Lower lobe of right lung (tissue), 2 donors: ENCODE measurements at places on chromosomes 2 and 18. TPM values are rescaled to one million over a fixed set of nuclear protein-coding genes. Genes with fewer than 3 reads are reported as not detected.
A peak's percentile ranks its signal among the peaks of the same experiment; 100 is the strongest.

GRCh38 chr2:233449921-233450863 is 95.9 kb downstream of the DGKD start:
- DNase-seq: peak; percentile 37
- no peaks in the 10 kb centered on the region for H3K4me1 ChIP-seq
- H3K36me3 ChIP-seq: peaks cover 100% of the 10 kb centered on the region
- no peak overlapping the region for H3K4me3 ChIP-seq
- H3K27ac ChIP-seq: no peak overlapping the region

Gene SLC4A3
- 1.0 TPM for total RNA-seq

Gene CCDC121
- total RNA-seq: 5.9 TPM

DNA sequence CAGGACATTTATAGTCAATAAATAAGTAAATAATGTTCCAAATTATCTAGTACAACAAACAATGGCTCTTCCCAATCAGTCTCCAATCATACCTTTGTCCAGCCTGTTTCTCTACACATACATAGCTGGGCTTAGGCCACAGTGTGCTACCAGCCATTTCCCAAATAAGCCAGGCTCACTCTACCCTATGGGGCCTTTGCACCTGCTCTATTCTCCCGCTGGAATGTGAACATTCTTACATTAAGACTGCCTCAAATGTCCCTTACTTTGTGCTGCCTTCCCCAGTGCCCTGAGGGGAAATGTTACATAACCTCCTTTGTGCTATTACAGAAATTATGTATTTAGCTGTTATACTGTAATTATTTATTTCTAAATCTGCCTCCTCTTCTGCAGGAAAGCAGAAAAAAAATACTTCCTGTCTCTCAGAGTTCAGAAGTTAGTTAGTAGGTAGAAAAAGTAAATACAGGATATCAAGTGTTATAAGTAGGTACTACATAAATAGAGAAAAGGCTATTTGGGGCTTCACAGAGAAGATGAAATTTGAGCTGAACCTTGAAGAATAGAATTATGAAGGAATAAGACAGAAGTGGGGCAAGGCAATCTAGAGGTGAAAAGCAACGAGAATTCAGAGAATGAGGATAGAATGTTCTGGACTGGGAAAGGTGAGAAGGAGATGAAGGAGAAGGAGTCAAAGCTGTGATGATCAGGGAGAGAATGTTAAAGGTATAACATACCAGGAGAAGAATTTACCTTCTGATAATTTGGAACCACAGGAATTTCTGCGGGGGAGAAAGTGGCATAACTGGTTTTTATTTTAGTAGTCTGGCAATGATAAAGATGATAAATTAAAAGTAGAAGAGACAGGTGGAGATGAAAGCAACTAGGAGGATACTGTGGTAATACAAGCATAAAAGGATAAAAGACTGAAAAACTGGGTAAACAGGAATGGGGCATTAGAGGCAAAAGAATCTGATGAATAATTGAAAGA is 37.0 kb downstream of the ROCK1 start:
- peaks cover 54% of the 10 kb centered on the region for H3K4me1 ChIP-seq
- no peaks in the 10 kb centered on the region for H3K36me3 ChIP-seq
- H3K4me3 ChIP-seq: no peak overlapping the region
- no peak for DNase-seq
- H3K27ac ChIP-seq: no peak overlapping the region

DNA sequence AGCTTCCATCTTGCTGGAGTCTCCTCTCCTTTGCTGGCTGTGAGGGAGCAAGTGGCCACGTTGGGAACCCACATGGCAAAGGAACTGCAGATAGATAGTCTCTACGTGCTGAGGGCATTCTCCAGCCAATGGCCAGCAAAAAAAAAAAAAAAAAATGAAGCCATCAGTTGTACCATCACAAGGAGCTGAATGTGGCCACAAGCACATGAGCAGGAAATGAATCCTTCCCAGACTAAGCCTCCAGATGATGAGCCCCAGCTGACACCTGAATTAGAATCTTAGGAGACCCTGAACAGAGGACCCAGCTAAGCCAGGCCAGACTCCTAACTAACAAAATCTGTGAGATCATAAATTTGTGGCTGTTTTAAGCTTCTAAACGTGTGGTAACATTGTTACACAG is 57.9 kb downstream of the SPIRE1 start:
- DNase-seq: no peak
- no peak overlapping the region for H3K27ac ChIP-seq
- no peaks in the 10 kb centered on the region for H3K27me3 ChIP-seq
- no peaks in the 10 kb centered on the region for H3K36me3 ChIP-seq

DNA sequence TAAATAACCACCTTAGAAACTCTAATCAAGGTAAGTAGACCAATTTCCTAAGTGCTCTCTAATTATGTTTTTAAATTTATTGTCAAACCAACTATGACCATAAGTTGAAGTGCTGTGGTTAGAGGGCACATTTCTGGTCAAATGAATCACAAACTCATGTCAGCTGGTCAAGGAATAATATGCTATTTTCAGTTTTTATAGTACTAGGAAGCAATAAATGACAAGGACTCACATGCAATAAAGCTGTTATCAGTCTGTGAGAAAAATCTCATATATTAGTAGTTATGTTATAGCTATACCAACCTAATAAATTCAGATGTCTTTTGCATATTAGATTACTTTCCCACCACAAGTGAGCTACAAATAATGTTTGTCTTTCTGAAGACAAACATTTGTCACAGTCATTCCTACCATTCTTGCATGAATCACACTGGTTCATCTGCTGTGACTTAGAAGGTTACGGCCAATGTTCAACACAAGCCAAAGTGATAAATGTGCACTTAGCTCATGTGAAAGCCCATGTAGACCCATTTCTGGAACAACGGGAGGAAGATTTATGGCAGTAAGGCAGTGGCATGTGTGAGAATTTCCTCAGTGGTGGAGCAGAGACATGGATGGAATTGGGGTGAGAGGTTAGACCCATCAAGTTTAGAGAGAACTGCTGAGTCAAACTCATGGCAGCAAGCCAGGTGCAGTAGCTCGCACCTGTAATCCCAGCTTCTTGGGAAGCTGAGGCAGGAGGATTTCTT is 27.4 kb upstream of the CCNYL1 start:
- H3K4me1 ChIP-seq: no peaks in the 10 kb centered on the region
- H3K36me3 ChIP-seq: no peaks in the 10 kb centered on the region
- DNase-seq: no peak
- no peaks in the 10 kb centered on the region for H3K27me3 ChIP-seq
- H3K4me3 ChIP-seq: no peak overlapping the region

DNA sequence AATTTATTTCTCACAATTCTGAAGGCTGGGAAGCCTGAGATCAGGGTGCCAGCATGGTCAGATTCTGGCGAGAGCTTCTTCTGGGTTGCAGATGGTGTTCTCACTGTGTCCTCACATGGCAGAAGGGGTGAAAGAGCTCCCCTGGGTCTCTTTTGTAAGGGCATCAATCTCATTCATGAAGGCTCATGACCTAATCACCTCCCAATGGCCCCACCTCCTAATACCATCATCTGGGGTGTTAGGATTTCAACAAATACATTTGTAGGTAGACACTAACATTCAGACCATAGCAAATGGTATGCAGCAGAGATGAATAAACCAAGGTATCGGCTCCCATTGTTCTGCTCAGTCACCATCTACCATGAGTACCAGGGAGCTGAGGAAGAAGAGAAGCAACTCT is 32.7 kb downstream of the YPEL5 start:
- H3K4me3 ChIP-seq: no peak overlapping the region
- H3K27ac ChIP-seq: peak overlapping the region; percentile 67
